NCI-H1417 (cell line): ENCODE measurements at places on chromosomes 5 and 9.

- DNase-seq = no peak
Measured at GRCh38 chr9:2413160-2413805, 208.3 kb upstream of the VLDLR start.

GRCh38 chr5:82221020-82221419 is 57.1 kb downstream of the RPS23 start:
- no peak for DNase-seq

- no peak for DNase-seq
Measured at GRCh38 chr5:158203261-158203660, 344.3 kb upstream of the CLINT1 start.

- DNase-seq = no peak
Measured at GRCh38 chr9:35162605-35163315, 951 bp downstream of the UNC13B start.

DNA sequence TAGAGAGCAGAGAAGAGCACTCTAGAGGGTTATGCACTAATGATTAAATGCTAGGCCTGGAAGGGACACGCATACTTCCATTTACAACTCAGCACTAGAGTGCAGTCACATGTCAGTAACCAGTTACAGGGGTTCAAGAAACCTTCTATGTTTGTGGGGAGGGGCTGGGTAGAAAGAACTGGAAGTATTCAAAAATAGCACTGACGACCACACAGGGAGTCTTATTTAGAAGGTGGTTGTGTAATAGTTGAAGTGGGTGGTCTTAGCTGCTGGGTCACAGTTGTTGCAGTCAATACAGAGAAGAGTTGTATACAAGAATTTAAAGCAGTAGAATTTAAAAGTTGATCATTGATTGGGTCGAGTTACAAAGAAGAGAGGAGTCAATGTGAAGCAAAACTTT is 15.4 kb downstream of the AOPEP start:
- no peak for DNase-seq
